CD4-positive, alpha-beta memory T cell (primary cell): ENCODE measurements at places on chromosomes 5 and 9.
A peak's percentile ranks its signal among the peaks of the same experiment; 100 is the strongest.

DNA sequence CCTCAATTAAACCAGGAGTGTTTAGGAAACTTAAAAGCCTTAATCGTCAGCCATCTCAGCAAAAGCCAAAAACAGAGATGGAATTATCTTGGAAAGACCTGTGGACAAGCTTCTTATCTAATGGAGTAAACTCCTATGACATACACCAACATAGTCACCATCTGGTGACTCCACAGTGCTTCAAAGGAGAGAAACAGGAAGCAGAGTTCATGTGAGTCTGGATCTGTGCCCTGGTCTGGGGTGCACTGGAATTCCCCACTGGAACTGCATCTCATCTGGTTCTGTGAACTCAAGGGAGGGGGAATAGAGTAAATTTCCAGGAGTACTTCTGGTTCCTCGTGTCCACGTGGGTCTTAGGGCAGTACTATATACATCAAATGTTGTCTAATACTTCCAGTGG lies 36.3 kb upstream of the KCNN2 start:
- no peaks in the 10 kb centered on the region for H3K36me3 ChIP-seq
- H3K4me1 ChIP-seq, result no peaks in the 10 kb centered on the region
- no peak overlapping the region for H3K27ac ChIP-seq
- no peaks in the 10 kb centered on the region for H3K27me3 ChIP-seq

DNA sequence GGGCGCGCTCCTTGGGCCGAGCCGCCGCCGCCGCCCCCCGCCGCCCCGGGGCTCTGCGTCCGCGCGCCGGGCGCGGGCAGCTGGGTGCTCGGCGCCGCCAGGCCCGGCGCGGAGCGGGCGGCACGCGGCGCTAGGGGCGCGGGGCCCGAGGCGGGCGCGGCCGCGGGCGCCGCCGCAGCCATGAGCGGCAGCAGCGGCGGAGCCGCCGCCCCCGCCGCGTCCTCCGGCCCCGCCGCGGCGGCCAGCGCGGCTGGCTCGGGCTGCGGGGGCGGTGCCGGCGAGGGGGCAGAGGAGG lies 351 bp downstream of the TRIO start:
- H3K4me3 ChIP-seq, result no peak overlapping the region
- H3K27ac ChIP-seq, result no peak overlapping the region
- H3K4me1 ChIP-seq, result peaks cover 11% of the 10 kb centered on the region

GRCh38 chr5:57561231-57561842 lies 78.7 kb upstream of the ACTBL2 start:
- H3K36me3 ChIP-seq, result no peaks in the 10 kb centered on the region
- DNase-seq, result no peak
- no peaks in the 10 kb centered on the region for H3K4me1 ChIP-seq
- no peak overlapping the region for H3K27ac ChIP-seq
- no peak overlapping the region for H3K4me3 ChIP-seq

DNA sequence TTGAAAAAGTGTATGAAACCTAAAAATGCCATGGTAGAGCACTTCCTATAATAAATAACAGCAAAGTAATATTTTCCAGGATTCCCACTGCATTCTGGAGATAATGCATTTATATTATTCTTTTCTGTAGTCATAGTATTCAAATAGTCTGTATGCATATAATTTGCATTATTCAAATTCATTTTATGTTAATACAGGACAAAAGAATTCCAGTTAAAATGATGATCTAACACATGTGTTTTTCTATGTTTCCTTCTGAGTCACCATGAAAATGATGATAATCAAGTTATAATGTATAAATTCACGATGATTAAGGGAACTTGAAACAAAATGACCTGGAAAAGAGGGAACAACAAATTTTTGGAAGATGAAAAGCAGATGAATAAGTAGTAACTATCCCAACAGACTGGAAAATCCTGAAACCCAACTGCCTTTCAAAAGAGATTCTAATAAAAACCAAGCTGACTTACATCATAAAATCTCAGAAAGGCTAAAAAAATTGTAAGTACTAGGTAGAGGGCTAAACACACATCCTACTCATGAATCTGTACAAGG lies 358.6 kb upstream of the PAPPA start:
- no peak overlapping the region for H3K4me3 ChIP-seq
- no peaks in the 10 kb centered on the region for H3K4me1 ChIP-seq
- H3K27me3 ChIP-seq, result no peaks in the 10 kb centered on the region

DNA sequence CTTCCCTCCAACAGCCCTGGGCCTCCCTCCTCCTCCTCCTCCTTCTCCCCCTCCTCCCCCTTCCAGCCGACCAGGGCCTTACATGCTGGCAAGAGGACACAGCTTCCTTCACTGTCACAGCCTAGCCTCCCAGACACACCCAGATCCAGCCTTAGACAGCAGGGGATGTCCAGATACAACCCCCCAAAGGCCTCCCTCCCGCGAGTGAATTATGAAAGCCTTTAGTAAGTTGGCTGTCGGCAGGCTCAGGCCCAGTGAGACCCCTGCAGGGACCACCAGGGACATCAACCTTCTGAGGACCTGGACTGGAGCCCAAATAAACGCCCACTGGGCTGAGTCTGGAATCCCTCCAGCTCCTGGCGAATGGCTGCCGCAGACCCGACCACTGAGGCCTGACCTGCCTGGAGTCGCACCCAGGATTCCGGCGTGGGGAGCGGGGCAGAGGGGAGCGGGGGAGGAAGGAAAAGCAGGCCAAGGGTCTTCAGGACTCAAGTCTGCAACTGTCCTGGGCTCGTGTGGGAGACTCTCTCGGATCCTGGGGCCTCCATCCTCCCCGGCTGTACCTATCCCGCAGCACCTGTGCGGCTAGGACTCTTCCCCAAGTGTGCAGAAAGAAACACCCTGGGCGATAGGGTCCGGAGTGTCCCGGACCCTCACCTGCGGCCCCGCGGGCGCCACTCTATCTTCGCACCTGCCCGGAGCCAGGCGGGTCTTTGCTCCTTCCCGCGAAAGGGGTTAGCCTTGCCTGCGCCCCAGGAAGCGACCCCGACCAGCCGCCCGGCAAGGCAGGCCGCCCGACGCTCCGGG lies 705 bp downstream of the SEPTIN8 start:
- H3K27ac ChIP-seq, result peak overlapping the region; percentile 20
- no peak for DNase-seq

DNA sequence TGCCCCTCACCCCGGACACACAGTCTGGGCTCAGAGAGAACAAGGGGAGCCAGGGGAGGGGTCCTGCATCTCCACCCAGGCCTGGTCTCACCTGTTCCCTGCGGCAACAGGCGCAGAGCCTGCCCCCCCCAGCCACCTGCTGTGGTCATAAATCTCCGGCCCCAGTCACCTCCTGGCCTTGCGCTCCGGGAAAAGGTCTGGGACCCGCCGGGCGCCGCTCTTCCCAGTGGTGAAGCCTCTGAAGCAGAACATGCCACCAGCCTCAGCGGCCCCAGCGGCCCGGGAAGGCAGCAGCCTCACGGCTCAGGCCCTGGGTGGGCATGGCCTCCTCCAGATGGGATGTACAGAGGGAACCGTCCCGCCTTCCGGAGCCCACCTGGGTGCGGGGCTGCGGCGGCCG lies 20.6 kb downstream of the NOTCH1 start:
- H3K27me3 ChIP-seq, result no peaks in the 10 kb centered on the region
- no peak overlapping the region for H3K4me3 ChIP-seq
- no peak overlapping the region for H3K27ac ChIP-seq

GRCh38 chr9:121317737-121318630 lies 50.0 kb downstream of the GSN start:
- no peak overlapping the region for H3K27ac ChIP-seq
- DNase-seq, result no peak
- H3K36me3 ChIP-seq, result no peaks in the 10 kb centered on the region
- H3K4me3 ChIP-seq, result no peak overlapping the region
- H3K4me1 ChIP-seq, result peaks cover 24% of the 10 kb centered on the region

DNA sequence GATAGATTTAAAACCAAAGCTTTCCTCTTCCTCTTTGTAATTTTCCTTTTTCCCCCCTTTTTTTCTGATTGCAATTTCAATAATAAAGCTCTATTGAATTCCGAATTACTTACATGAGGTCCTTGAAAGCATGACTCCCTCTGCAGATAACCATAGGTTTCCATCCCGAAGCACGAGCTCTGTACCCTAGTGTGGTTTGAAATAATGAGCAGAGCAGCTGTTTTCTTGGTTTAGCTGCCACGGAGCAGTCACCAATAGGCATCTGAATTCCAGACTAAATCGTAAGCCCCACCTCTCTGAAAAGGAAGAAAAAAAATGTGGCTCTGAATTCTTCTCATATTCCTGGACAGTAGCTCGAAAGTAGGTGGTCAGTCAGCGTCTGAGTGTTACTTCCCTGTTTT lies 18.5 kb upstream of the GNE start:
- H3K27me3 ChIP-seq, result no peaks in the 10 kb centered on the region
- no peaks in the 10 kb centered on the region for H3K4me1 ChIP-seq
- H3K27ac ChIP-seq, result no peak overlapping the region

DNA sequence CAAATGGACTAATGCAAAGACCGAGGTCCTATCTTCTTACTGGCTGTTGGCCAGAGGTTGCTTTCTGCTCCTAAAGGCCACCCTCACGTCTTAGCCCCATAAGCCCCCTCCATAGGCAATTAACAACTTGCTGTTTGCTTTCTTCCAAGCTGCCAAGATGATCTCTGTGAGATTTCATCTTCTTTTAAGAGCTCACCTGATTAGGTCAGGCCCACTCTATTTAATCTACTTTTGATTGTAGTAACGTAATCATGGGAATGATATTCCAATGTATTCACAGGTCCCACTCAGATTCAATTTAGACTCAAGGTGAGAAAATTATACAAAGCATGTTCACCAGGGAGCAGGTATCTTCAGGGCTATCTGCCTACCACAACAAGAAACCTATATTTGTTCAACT lies 84.4 kb upstream of the RAD23B start:
- no peaks in the 10 kb centered on the region for H3K4me1 ChIP-seq
- DNase-seq, result no peak
- H3K27ac ChIP-seq, result no peak overlapping the region
- H3K27me3 ChIP-seq, result no peaks in the 10 kb centered on the region

- peaks cover 80% of the 10 kb centered on the region for H3K4me1 ChIP-seq
- no peaks in the 10 kb centered on the region for H3K27me3 ChIP-seq
- H3K36me3 ChIP-seq, result no peaks in the 10 kb centered on the region
- DNase-seq, result no peak
- H3K4me3 ChIP-seq, result no peak overlapping the region
Measured at GRCh38 chr5:134099939-134100282, 14.6 kb upstream of the TCF7 start.

GRCh38 chr5:26833596-26833995 lies 204.8 kb downstream of the CDH9 start:
- no peak for DNase-seq
- no peaks in the 10 kb centered on the region for H3K4me1 ChIP-seq
- H3K27ac ChIP-seq, result no peak overlapping the region

DNA sequence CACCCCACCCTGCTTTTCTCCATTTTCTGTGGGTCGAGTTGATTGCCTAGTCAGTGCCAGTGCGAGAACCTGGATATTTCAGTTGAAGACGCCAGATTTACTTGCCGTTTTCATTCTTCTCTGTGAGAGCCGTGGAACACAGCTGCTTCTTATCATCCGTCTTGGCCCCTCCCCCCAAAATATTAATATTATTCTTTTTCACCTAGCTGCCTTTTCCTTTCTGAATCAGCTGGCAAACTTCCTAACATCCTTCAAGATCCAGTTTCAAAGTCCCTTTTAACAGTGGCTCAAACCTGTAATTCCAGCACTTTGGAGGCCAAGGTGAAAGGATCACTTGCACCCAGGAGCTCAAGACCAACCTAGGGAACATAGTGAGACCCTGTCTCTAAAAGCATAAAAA lies 117.1 kb upstream of the RASA1 start:
- no peaks in the 10 kb centered on the region for H3K36me3 ChIP-seq
- H3K27ac ChIP-seq, result no peak overlapping the region
- no peaks in the 10 kb centered on the region for H3K27me3 ChIP-seq
- no peak for DNase-seq

GRCh38 chr9:131707733-131708157 lies 32.1 kb downstream of the RAPGEF1 start:
- H3K4me1 ChIP-seq, result peaks cover 98% of the 10 kb centered on the region
- no peak overlapping the region for H3K4me3 ChIP-seq
- H3K27me3 ChIP-seq, result no peaks in the 10 kb centered on the region
- H3K36me3 ChIP-seq, result no peaks in the 10 kb centered on the region
- DNase-seq, result no peak

GRCh38 chr9:123111427-123112014 lies 78.1 kb downstream of the GPR21 start:
- no peaks in the 10 kb centered on the region for H3K27me3 ChIP-seq
- H3K36me3 ChIP-seq, result peaks cover 30% of the 10 kb centered on the region
- no peak overlapping the region for H3K4me3 ChIP-seq
- DNase-seq, result peak; percentile 16
- H3K27ac ChIP-seq, result no peak overlapping the region

- no peaks in the 10 kb centered on the region for H3K27me3 ChIP-seq
- no peak overlapping the region for H3K4me3 ChIP-seq
- H3K4me1 ChIP-seq, result no peaks in the 10 kb centered on the region
- no peaks in the 10 kb centered on the region for H3K36me3 ChIP-seq
- H3K27ac ChIP-seq, result no peak overlapping the region
Measured at GRCh38 chr9:138043061-138043410, 165.5 kb downstream of the CACNA1B start.

DNA sequence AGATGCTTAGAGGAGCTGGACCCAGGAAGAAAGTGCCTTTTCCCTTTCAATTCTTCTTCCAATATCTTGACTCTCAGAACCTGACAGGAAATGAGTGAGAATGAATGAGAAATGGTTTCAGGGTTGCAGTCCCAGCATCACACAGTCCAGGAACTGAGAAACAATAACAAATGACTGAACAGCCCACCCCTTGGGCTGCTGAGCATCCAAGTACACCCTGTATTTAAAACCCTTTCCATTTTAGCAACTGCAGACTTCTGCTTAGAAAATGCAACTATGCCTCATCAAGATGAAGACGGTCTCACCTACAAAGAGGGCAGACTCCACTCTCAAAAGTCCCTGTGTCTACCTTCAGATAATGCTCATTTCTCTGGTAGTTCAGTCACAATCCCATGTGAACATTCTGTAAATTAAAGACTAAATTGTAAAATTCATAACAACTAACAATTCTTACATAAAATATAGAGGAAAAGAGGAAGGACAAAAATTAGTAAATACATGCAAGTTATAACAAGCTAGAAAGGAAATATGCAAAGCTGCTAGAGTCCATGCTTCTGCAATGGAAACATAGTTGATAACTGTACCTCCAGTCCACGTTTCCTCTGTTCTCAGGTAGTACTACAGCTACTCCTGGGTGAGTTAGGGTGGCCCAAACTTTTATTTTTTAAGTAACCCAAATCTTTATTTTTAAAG lies 316.5 kb downstream of the ICE1 start:
- H3K4me1 ChIP-seq, result no peaks in the 10 kb centered on the region
- no peak overlapping the region for H3K4me3 ChIP-seq
- no peaks in the 10 kb centered on the region for H3K27me3 ChIP-seq
- no peak overlapping the region for H3K27ac ChIP-seq
- no peaks in the 10 kb centered on the region for H3K36me3 ChIP-seq

- peaks cover 75% of the 10 kb centered on the region for H3K36me3 ChIP-seq
Measured at GRCh38 chr5:154800582-154800981, 45.4 kb downstream of the LARP1 start.
